ENCODE measurements at places on chromosomes 3 and 15.

- no peak for DNase-seq
Measured at GRCh38 chr3:189572249-189572648, 58.9 kb upstream of the TP63 start.

GRCh38 chr3:57855943-57856342 lies 99.8 kb downstream of the SLMAP start:
- no peak for DNase-seq

- no peak for DNase-seq
Measured at GRCh38 chr15:63373330-63373729, 8.3 kb downstream of the CA12 start.

- DNase-seq, result peak; percentile 43
Measured at GRCh38 chr15:45091576-45091975, 22.4 kb downstream of the DUOX2 start.

- DNase-seq, result peak; percentile 54
Measured at GRCh38 chr15:45377609-45378148, 665 bp downstream of the GATM start.

DNA sequence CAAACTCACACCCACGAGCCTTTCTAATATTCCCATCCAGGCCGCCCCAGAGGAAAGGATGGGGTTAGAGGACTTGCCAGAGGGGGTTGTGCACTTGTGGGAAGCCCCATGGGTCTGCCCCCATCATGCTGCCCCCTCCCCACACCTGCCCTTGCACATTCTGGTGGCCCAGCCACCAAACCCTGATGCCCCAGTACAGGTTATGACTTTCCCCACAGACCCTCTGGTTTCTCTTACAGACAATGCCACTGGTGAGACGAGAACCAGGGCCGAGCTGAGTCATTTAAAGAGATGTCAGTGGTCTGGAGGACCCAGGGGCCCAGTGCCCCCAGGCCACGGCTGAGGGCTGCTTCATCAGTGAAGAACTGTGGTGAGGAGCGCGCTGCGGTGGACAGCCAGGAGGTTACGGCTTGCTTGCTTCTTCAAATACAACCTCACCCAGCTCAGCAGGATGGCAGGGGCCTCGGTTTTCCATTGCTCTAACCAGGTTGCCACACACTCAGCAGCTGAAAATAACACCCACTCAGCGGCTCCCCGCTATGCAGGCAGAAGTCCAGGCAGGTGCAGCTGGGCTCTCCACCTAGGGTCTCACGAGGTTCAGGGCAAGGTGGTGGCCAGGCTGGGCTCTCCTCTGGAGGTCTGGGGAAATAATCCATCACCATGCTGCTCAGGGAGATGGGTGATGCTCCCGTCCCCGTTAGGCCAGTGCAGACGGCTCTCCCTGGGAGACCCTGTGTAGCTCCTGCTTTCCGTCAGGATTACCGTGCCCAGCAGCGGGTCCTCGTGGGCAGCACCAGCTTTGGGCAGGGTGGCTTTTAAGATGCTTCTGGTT lies 13.8 kb upstream of the SNRPA1 start:
- no peak for DNase-seq

DNA sequence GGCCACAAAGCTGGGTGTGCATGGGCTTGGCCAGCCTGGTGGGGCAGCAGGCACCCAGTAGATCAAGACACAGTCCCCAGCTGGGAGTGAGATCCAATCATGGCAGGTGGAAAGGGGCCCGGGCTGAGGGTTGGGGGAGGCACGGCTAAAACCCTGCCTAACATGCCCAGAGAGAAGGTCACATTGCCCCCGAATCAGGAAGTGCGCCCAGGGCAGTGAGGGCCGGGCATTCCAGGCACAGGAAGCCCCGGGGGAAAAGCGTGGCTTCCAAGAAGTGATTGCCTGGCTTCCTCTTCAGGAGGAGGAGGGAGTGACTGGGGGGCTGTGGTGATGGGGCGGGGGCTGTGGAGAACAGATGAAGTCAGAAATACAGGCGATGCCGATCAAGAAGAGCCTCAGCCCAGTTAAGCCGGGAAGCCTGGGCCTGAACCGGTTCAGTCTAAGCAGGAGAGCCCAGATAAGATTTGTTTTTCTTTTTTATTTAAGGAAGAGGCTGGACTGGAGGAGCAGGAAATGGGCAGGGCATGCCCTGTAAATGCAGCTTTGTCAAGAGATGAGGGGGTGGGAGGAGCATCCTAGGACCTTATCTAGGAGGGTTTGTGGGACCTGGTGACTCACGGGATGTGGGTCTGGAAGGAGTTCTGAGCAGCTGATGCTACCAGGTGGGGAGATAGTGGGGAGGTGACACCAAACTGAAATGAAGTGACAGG lies 83.9 kb downstream of the CHSY1 start:
- peak; percentile 72 for DNase-seq

- no peak for DNase-seq
Measured at GRCh38 chr15:42134617-42135245, 21.7 kb downstream of the PLA2G4F start.
